NCI-H460 (cell line): ENCODE measurements at places on chromosomes 5 and 9. TPM values are rescaled to one million over a fixed set of nuclear protein-coding genes. Genes with fewer than 3 reads are reported as not detected.

Gene PCDHGB5
- total RNA-seq: 0.72 and 1.6 TPM in 2 replicates

Gene WNT8A
- not detected in 2 replicates for total RNA-seq

DNA sequence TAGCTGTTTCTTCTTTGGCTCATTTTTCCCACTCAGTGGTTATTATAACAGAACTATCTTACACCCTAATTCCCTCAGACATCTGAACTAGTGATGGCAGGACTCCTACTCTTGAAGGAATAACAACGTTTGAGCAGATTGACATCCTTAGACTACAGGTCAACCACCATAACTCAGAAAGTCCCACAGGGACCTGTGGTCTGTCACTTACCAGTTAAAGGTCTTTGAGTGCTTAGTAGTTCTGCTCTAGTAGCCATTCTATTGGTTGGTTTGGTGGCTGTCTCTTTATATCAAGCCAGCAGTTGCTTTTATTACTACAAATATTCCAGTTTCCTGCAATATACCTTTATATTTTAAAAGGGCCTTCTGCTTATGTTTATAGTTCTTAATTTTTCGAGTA is 67.2 kb upstream of the FCHO2 start:
- DNase-seq: no peak

- DNase-seq: no peak
Observed at GRCh38 chr9:16552252-16552651, 318.2 kb downstream of the BNC2 start.

Gene TMEM232
- 0.84 and 2.0 TPM in 2 replicates for total RNA-seq

DNA sequence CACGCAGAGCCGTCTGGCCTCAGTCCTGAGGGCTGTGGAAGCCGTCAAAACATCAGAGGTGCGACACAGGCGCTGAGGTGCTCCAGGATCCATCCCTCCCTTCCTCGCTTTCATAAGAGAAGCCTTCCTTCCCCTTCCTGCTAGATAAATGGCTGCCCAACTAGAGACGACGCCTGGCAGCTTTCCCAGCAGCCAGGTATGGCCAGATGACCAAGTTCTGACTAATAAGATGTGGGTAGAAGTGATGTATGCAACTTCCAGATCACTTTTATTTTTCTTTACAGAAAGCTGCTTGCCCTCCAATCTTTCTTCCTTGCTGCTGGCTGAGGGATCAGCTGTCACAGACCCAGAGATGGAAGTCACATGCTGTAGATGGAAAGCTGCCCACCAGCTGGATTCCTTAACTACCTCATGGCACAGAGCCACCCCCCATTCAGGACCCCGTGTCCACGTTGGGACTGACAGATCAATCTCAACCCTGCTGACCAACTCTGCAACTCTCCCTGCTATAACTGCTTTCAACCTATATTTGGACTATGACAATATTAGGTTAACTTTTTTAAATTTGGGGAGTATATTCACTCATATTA is 8.8 kb downstream of the MAPK9 start:
- DNase-seq: no peak

Gene CD14
- 2.6 and 2.7 TPM in 2 replicates for total RNA-seq

Gene C5orf52
- not detected in 2 replicates for total RNA-seq

GRCh38 chr9:136631038-136632000 is 31.4 kb upstream of the EGFL7 start:
- peak; percentile 83 for DNase-seq
